Ammon's horn (tissue), 1 donor: ENCODE measurements at places on chromosomes 3 and 15.

- DNase-seq: peak; percentile 58
Observed at GRCh38 chr3:170355738-170356595, 1.5 kb upstream of the SKIL start.

GRCh38 chr3:29083676-29084075 lies 197.2 kb upstream of the RBMS3 start:
- DNase-seq: no peak

DNA sequence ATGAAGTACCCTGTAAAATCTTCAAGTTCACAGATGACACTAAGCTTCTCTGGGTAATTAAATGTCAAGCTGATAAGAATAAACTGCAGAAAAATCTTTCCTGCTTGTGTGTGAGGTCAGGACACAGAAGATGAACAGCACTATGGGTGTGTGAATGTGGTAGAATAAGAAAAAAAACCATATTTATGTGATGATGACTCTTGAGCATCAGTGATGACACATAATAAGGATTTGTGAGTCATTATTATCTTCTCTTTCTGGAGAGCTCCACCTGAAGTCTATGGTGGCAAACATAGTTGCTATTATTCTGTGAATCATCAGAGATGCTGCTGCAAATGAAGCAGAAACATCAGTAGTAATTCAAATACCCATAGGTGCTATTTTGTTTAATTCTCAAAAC lies 422.4 kb downstream of the DIPK2A start:
- no peak for DNase-seq

DNA sequence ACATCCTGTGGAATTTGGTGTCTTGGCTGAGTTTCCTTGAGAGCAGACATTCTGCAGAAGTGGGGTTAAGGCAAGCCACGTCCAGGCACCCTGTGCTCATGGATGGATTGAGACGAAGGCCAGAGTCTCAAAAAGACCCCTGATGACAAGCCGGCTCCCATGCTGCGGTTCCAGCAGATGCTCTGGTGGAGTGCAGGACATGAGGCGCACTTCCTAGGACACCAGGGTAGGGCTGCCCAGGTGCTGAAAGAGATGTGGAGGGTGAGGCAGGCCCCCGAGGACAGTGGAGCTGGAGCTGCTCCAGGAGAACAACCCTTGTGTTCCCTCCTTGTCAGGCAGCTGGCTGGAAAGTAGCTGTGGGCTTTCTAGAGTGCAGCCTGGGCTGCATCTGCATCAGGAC lies 81.0 kb downstream of the ASB7 start:
- no peak for DNase-seq

DNA sequence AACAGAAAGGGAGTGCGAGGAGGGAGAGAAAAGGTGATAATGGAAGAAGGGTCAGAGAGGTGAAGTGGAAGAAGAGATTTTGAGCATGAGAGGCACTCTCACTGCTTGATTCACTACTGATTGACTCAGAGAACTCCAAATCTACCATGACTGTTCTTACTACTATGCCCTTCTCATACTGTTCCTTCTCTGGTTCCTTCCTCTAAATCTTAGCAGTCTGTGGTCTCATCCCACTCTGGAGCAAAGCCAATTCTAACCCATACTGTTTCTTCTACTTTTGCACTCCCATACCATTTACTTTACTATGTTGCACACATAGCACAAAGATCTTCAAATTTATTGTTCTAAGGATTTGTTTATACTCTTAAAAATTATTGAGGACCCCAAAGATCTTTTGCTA lies 100.8 kb downstream of the DTWD1 start:
- no peak for DNase-seq

- no peak for DNase-seq
Observed at GRCh38 chr3:52246728-52247408, 1.3 kb downstream of the PPM1M start.

DNA sequence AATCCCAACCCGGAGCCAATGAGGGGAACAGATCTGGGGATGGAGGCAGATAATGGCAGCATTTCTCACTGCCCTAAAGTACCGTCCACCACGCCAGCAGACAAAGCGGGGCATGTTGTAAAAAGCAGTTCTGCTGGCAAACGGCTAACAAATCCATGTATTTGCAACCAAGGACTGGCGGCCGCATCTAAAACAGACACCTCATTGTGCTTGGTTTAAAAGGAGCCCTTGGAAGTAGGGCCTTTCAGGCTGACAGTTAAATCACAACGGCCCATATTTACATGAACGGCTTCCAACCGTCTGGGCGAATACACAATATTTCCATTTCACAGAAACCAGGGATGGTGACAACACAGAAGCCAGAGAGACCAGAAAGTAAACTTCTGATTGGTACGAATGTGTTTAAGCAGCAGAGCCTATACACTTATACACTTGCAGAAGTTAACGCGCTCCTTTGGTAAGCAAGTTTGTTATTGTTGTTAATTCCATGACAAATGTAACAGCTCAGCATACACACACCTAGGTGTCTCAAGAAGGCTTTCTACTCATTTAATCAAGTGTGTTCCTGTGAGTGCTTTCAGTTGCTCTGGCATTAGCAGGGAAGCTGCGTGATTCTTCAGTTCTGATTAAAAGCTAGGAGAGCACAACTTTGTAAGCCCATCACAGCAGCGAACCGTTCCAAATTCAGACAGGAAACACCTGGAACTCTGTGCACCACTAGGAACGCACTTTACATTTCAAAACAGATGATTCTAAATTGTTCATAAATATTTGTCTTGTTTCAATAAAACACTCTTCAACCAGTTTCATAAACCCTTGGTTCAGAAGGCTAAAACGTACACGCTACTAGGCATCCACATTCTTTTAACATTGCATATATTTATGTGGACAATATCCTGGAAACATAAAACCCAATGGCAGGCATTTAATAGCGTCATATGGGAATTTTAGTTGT lies 112.9 kb downstream of the PDZRN3 start:
- DNase-seq: peak; percentile 73

DNA sequence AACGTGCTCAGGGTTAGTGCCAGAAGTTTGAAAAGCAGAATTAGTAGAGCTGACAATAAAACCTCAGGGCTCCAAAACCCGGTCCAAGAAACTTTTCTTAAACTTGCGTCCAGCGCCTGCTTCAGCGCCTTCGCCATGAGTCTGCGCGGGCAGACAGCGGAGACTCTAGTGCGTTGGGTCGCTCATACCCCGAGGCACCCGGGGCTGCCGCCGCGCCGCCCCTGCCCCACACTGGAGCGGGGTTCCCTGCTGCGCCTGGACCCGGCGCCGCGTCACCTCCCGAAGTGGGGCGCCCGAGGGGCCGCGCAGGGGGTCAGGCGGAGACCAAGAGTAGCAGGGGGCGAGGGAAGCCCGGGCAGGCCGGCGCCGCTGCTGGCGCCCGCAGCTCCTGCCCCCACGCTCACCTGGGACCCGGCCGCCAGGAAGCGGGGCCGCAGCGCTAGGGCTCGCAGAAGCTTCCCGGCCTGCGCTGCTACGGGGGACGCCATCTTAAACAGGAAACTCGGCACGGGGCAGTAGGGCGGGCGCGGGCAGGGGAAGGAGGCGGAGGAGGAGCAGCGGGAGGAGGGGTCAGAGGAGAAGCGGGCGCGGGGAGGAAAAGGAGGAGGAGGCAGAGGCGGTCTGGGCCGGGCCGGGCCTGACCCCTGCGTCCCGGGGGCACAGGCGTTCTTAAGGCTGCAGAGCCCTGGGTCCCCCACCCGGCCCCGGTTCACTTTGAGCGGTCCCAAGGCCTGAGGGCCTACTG lies at the start of gene SUCLG2:
Gene SUCLG2 (minus strand): TSS at position 514 of the 745 bp plus-strand sequence. CDS start 26 bp downstream, at position 488.
- DNase-seq: peak; percentile 92

- peak; percentile 59 for DNase-seq
Observed at GRCh38 chr3:172709774-172710663, 848 bp downstream of the NCEH1 start.

- DNase-seq: no peak
Observed at GRCh38 chr3:125300416-125300815, 74.7 kb downstream of the ZNF148 start.

DNA sequence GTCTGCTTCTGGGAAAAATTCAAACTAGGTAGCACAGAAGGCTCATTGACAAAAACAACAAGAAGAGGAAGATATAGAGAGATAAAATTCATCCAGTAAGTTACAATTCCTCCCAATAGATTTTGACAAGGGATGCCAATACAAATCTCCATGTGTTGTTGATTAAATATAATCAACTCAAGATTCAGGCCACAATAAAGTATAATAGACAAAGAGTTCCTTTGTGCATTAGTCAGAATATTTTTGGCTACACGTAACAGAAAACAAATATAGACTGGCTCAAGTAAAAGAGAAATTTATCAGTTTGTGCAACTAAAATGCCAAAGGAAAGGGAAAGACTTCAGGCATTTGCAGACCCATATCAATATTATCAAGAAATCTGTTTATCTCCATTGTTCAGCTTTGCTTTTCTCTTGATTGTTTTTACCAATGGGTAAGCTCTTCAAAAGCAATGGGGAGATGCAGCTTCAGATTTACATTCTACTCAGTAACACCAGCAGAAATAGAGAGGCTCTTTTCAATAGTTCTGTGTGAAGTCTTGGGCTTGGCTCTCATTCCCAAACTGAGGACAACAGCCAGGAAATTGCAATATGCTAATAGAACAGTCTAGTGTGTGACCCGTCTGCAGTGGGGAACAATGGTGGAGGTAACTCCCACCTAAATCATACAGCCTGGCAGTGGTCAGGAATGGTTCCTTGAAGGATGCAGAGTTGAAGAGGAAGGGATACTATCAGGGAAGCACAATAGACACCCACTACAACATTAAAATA lies 77.6 kb upstream of the PROK2 start:
- peak; percentile 16 for DNase-seq

- DNase-seq: no peak
Observed at GRCh38 chr3:163328680-163329079, 1749.6 kb downstream of the SI start.

GRCh38 chr3:37141676-37142075 lies 32.7 kb downstream of the LRRFIP2 start:
- no peak for DNase-seq

GRCh38 chr3:43010638-43011037 lies 31.5 kb downstream of the GASK1A start:
- DNase-seq: no peak

DNA sequence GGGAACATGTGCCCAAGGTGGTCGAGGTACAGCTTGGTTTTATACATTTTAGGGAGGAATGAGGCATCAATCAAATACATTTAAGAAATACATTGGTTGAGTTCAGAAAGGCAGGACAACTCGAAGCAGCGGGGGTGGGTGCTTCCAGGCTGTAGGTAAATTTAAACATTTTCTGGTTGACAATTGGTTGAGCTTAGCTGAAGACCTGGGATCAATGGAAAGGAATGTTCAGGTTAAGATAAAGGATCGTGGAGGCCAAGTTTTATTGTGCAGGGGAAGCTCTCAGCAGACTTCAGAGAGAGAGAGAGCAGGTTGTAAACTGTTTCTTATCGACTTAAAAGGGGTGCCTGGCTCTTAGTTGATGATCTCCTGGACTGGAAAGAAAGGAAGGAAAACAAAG lies 11.3 kb downstream of the CPN2 start:
- no peak for DNase-seq

- DNase-seq: no peak
Observed at GRCh38 chr3:2360815-2361214, 262.1 kb downstream of the CNTN4 start.

- DNase-seq: no peak
Observed at GRCh38 chr15:94300612-94301011, 69.3 kb downstream of the MCTP2 start.

GRCh38 chr15:76163457-76164295 lies 103.9 kb downstream of the TMEM266 start:
- no peak for DNase-seq

- no peak for DNase-seq
Observed at GRCh38 chr3:82816086-82816485, 1054.6 kb upstream of the GBE1 start.

DNA sequence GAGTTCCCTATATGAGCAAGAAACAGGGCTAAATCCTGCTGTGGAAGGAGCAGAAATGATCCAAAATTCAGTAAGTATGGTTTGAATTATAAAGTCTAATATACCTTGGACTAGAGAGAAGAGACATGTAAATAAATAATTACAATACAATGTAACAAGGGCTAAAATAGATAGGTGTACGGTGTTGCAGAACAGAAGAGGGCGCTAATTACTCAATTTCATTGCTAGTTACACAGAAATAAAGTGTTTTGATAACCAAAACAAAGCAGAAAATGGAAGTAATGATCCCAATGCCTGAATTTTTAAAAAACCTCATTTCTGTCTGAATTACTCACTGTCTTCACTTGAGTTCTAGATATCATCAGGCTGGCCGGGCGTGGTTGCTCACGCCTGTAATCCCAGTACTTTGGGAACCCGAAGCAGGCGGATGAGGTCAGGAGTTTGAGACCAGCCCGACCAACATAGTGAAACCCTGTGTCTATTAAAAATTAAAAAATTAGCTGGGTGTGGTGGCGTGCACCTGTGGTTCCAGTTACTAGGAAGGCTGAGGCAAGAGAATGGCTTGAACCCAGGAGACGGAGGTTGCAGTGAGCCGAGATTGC lies 8.3 kb upstream of the PLCH1 start:
- DNase-seq: no peak

DNA sequence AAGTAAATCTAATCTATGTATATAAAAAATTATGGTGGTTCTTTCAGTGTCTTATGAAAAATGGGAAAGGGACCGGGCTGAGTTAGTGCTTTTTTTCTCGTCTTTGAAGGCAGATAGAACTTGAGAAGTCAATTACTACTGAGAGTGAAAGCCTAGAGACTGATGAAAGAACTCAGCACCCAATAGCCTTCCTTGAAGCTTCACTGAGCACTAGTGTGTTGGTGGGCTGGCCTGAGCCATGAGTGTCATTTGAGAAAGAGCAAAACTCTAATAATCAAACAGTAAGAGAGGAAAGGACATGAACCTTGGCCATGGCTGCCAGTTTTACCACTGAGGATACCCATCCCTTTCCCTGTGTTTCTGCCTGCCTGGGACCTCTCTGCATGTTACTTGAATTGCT lies 428.3 kb upstream of the RASGRP1 start:
- DNase-seq: no peak

- DNase-seq: peak; percentile 75
Observed at GRCh38 chr3:126134219-126134975, 46.0 kb downstream of the ALDH1L1 start.

DNA sequence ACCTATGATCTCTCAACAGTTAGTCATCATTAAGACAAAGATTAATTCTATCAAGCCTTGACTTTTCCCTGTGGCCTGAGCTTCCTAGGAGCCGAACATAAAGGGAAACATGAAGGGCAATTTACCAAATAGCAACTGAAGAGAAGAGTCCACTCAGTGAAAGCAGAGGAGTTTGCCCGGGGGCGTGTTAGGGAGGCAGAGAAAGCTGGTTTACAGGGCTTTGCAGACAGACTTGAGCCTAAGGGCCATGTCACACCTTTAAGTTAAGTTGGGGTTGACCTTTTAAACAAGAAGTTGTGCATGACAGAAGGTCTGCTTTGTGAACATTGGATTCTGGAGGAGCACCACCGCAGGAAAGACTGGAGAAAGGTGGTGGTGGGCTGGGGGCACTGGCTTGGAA lies 701.8 kb upstream of the CFAP20DC start:
- DNase-seq: no peak

GRCh38 chr3:149713730-149714654 lies 38.3 kb downstream of the COMMD2 start:
- no peak for DNase-seq

- no peak for DNase-seq
Observed at GRCh38 chr15:39125904-39126303, 455.0 kb upstream of the THBS1 start.
